ENCODE measurements at places on chromosomes 5 and 9.

DNA sequence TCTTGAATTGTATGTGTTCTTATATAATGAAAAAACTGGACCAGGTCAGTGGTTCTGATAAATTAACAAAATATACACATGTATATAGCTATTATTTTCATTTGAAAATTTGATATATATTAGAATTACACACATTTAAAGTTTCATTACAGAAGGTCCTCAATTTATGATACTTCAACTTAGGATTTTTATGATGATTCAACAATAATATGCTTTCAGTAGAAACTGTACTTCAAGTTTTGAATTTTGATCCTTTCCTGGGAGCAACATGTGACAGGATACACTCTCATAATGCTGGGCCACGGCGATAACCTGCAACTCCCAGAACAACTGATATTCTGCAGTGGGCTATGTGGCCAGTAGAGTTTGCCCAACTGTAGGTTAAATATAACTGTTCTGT lies 344.7 kb downstream of the TAF11L14 start:
- no peak overlapping the region for H3K4me3 ChIP-seq
- no peaks in the 10 kb centered on the region for H3K4me1 ChIP-seq
- H3K36me3 ChIP-seq, result no peaks in the 10 kb centered on the region
- no peak for DNase-seq
- H3K27me3 ChIP-seq, result no peaks in the 10 kb centered on the region

GRCh38 chr9:129566563-129567266 lies 54.2 kb downstream of the C9orf50 start:
- no peak overlapping the region for H3K27ac ChIP-seq
- H3K36me3 ChIP-seq, result no peaks in the 10 kb centered on the region
- H3K27me3 ChIP-seq, result peaks cover 74% of the 10 kb centered on the region
- DNase-seq, result no peak

DNA sequence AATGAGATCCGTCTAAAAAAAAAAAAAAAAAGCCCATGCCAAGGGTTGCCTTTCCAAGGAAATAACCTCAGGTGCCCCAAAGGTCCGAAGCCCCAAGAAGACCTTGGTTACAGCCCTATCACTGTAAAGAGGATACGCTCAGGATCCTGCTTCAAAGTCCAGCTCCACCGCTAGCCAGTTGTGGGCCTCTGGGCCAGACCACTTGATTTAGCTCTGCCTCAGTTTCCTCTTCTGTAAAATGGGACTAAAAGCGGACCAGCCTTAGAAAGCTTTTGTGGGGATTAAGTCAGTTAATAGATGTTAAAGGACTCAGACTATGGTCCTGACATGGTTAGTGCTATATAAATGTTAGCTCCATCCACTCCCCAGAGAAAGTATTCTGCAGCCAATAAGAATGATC lies 48.7 kb upstream of the ORM1 start:
- no peaks in the 10 kb centered on the region for H3K36me3 ChIP-seq
- H3K4me3 ChIP-seq, result no peak overlapping the region
- no peaks in the 10 kb centered on the region for H3K27me3 ChIP-seq
- no peaks in the 10 kb centered on the region for H3K4me1 ChIP-seq
- no peak overlapping the region for H3K27ac ChIP-seq

DNA sequence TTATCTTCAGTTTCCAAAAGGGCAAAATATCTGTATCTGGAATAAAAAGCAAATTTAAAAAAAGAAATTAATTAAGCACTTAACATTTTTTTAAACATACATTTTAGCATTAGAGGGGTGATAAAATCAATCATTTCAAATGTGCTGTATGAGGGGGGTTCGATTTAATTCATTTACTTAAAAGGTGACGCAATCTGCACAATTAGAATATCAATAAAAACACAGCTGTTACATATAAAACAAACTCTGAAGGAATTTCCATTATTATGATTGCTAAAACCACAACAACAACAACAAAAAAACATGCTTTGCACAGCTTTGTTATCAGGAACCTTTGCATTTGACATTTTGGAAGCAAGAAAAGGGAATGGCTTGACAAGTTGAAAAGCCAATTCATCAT lies 71.6 kb upstream of the C6 start:
- H3K4me1 ChIP-seq, result no peaks in the 10 kb centered on the region
- H3K27ac ChIP-seq, result no peak overlapping the region
- no peak overlapping the region for H3K4me3 ChIP-seq
- DNase-seq, result no peak

GRCh38 chr9:89278997-89279739 lies 31.8 kb upstream of the CKS2 start:
- peaks cover 15% of the 10 kb centered on the region for H3K36me3 ChIP-seq
- H3K4me1 ChIP-seq, result peaks cover 45% of the 10 kb centered on the region
- H3K4me3 ChIP-seq, result no peak overlapping the region

GRCh38 chr5:50855001-50855400 lies 188.6 kb downstream of the PARP8 start:
- H3K36me3 ChIP-seq, result no peaks in the 10 kb centered on the region
- no peak overlapping the region for H3K4me3 ChIP-seq
- H3K27ac ChIP-seq, result no peak overlapping the region
- DNase-seq, result no peak

DNA sequence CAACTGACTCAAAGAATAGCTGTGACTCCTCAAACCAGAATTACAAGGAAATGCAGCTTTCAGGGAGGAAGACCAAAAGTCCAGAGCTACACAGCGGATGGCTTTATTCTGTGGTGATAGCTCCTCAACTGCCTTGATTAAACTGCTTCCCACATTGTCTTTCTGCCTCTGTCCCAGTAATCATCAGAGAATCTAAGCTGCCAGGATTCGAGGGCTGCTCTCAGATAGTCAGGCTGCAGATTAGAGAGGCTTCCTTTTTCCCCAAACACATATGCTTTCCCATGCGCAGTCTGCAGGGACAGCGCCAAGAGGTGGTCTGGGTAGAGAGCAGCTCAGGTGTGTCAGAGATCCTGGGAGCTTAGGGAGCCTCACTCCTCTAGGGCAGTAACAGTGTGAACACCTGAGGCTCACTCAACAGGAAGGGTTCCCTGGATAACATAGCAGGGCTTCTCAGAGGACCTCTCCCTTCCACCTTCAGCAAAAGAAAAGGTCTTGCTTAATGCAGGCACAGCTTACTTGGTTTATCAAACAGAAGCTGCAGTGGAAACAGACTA lies 439.9 kb upstream of the TLE4 start:
- no peaks in the 10 kb centered on the region for H3K4me1 ChIP-seq
- H3K27me3 ChIP-seq, result no peaks in the 10 kb centered on the region
- H3K36me3 ChIP-seq, result no peaks in the 10 kb centered on the region
- H3K4me3 ChIP-seq, result no peak overlapping the region

GRCh38 chr9:132048201-132048600 lies 31.5 kb downstream of the MED27 start:
- H3K4me3 ChIP-seq, result no peak overlapping the region
- no peak for DNase-seq
- no peaks in the 10 kb centered on the region for H3K27me3 ChIP-seq
- peaks cover 1% of the 10 kb centered on the region for H3K36me3 ChIP-seq
- no peak overlapping the region for H3K27ac ChIP-seq
- no peaks in the 10 kb centered on the region for H3K4me1 ChIP-seq

- H3K27me3 ChIP-seq, result no peaks in the 10 kb centered on the region
- H3K27ac ChIP-seq, result no peak overlapping the region
- H3K4me1 ChIP-seq, result no peaks in the 10 kb centered on the region
- no peak overlapping the region for H3K4me3 ChIP-seq
Observed at GRCh38 chr9:13597004-13597403, 317.5 kb upstream of the MPDZ start.

- H3K4me1 ChIP-seq, result no peaks in the 10 kb centered on the region
- H3K27me3 ChIP-seq, result peaks cover 25% of the 10 kb centered on the region
- DNase-seq, result no peak
- H3K36me3 ChIP-seq, result no peaks in the 10 kb centered on the region
- no peak overlapping the region for H3K4me3 ChIP-seq
- no peak overlapping the region for H3K27ac ChIP-seq
Observed at GRCh38 chr5:1860949-1861348, 21.8 kb downstream of the IRX4 start.

DNA sequence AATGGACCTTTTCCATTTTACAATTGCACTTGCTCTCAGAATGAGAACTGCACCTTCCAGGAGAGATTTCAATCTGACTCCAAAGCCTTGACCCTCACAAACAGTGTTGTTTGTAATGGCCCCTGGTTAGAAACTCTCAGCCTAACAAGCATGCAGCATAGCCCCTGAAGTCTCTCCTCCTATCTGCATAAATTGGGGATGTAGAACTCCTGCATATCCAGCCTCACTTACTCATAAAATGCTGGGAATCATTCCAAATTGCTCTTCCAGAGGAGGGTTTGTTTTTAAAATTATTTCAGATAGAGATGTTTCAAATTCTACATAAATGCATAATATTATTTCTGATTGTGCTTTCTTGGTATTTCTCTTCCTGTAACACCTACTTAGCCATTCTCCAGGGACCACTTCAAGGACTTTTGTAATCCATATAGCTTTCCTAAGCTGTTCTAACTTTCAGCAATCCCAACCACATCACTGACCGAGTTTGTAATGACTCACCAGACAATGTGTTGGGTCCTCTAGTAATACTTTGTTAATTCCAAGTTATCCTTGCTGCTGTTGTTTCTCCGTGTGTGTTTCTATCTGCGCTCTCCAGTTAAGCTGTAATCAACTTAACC lies 143.8 kb upstream of the CCDC152 start:
- no peaks in the 10 kb centered on the region for H3K4me1 ChIP-seq
- no peak for DNase-seq
- no peak overlapping the region for H3K4me3 ChIP-seq
- peaks cover 6% of the 10 kb centered on the region for H3K27me3 ChIP-seq
- no peaks in the 10 kb centered on the region for H3K36me3 ChIP-seq
- H3K27ac ChIP-seq, result no peak overlapping the region

GRCh38 chr9:78620764-78621163 lies 323.8 kb downstream of the PSAT1 start:
- H3K4me1 ChIP-seq, result no peaks in the 10 kb centered on the region
- no peak overlapping the region for H3K27ac ChIP-seq
- H3K36me3 ChIP-seq, result no peaks in the 10 kb centered on the region
- no peak overlapping the region for H3K4me3 ChIP-seq
- no peak for DNase-seq

GRCh38 chr9:76353280-76353679 lies 40.9 kb downstream of the RFK start:
- no peak for DNase-seq
- H3K27ac ChIP-seq, result no peak overlapping the region
- no peaks in the 10 kb centered on the region for H3K36me3 ChIP-seq
- no peak overlapping the region for H3K4me3 ChIP-seq
- no peaks in the 10 kb centered on the region for H3K4me1 ChIP-seq

DNA sequence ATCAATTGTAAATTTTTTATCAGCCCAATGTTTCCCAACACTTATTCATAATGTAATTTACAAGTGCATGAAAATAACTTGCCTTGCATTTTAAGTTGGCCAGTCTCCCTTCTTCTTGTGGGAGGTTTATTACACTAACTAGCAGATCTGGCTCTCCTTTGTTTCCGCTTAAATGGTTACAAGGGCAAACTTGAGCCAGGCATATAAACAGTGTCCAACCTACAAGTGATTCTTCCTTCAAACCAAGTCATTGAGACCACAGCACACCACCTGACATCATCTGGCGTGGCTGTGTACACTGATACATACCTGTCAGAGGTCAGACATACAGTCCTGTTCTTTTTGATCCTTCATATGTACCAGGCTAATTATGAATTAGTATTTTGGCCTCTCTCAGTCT lies 80.1 kb downstream of the ALDH1A1 start:
- DNase-seq, result no peak
- no peak overlapping the region for H3K4me3 ChIP-seq
- no peaks in the 10 kb centered on the region for H3K36me3 ChIP-seq
- H3K4me1 ChIP-seq, result no peaks in the 10 kb centered on the region

GRCh38 chr5:33980030-33980429 lies 4.5 kb downstream of the SLC45A2 start:
- H3K36me3 ChIP-seq, result no peaks in the 10 kb centered on the region
- no peaks in the 10 kb centered on the region for H3K27me3 ChIP-seq
- DNase-seq, result no peak
- H3K27ac ChIP-seq, result no peak overlapping the region
- H3K4me1 ChIP-seq, result no peaks in the 10 kb centered on the region

DNA sequence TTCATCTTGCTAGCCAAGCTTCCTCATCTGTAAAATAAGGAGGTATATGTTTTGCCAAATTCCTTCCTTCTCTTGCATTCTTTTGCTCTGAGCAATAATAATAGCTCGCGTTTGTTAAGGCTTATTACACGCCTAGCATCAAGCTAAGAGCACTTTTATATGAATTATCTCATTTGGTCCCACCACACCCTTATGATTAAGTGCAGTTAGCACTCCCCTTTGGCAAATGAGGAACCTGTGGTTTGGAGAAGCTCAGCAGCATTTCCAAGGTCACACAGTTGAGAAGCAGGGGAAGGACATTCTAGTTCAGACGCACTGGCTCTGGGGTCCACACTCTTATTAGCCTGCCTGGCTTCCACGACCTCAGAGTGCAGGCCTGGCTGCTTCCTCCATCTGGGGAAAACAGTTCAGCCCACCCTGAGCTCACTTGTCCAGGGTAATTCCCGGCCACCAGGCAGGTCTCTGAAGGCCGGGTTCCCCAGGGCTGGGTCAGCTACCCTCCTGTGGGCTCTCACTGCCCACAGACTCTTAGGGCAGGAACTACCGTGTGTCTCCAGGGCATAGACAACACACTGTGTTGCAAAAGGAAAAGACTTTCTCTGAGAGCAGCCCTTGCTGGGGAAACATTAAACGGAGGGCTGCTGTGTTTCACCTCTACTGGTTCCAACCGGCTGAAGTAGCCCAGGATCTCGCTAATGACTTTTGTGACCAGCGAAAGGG lies 9.9 kb upstream of the FBP1 start:
- no peak for DNase-seq
- H3K4me3 ChIP-seq, result no peak overlapping the region
- H3K4me1 ChIP-seq, result no peaks in the 10 kb centered on the region
- H3K36me3 ChIP-seq, result no peaks in the 10 kb centered on the region
- H3K27me3 ChIP-seq, result peaks cover 39% of the 10 kb centered on the region
- no peak overlapping the region for H3K27ac ChIP-seq

- H3K27ac ChIP-seq, result peak overlapping the region; percentile 84
- H3K4me3 ChIP-seq, result no peak overlapping the region
- peaks cover 24% of the 10 kb centered on the region for H3K4me1 ChIP-seq
- peaks cover 17% of the 10 kb centered on the region for H3K36me3 ChIP-seq
Observed at GRCh38 chr5:37721447-37721871, 118.4 kb downstream of the GDNF start.

- H3K4me3 ChIP-seq, result no peak overlapping the region
- H3K36me3 ChIP-seq, result no peaks in the 10 kb centered on the region
- no peak for DNase-seq
- no peak overlapping the region for H3K27ac ChIP-seq
- H3K27me3 ChIP-seq, result no peaks in the 10 kb centered on the region
Observed at GRCh38 chr5:8436924-8437323, 568.0 kb downstream of the MTRR start.

- peaks cover 40% of the 10 kb centered on the region for H3K27me3 ChIP-seq
- DNase-seq, result no peak
- peaks cover 2% of the 10 kb centered on the region for H3K4me1 ChIP-seq
- no peak overlapping the region for H3K27ac ChIP-seq
- no peaks in the 10 kb centered on the region for H3K36me3 ChIP-seq
Observed at GRCh38 chr5:96636594-96636993, 25.6 kb upstream of the CAST start.

GRCh38 chr5:5751987-5752386 lies 329.5 kb downstream of the ICE1 start:
- H3K27ac ChIP-seq, result no peak overlapping the region
- no peaks in the 10 kb centered on the region for H3K36me3 ChIP-seq
- no peaks in the 10 kb centered on the region for H3K27me3 ChIP-seq
- H3K4me3 ChIP-seq, result no peak overlapping the region
- DNase-seq, result no peak

GRCh38 chr9:83544002-83544698 lies 5.9 kb upstream of the FRMD3 start:
- H3K36me3 ChIP-seq, result no peaks in the 10 kb centered on the region
- H3K27me3 ChIP-seq, result peaks cover 13% of the 10 kb centered on the region
- no peak overlapping the region for H3K27ac ChIP-seq
- H3K4me3 ChIP-seq, result no peak overlapping the region

Measured in activated naive CD4-positive, alpha-beta T cell treated with anti-CD3 and anti-CD28 coated beads, Interleukin-2, amount 10 ng/mL, durations not matched to agents 7 days and 5 days (primary cell).